ENCODE measurements at places on chromosomes 2 and 18. TPM values are rescaled to one million over a fixed set of nuclear protein-coding genes. Genes with fewer than 3 reads are reported as not detected.

- no peak overlapping the region for H3K27ac ChIP-seq
- H3K27me3 ChIP-seq = no peaks in the 10 kb centered on the region
- peaks cover 3% of the 10 kb centered on the region for H3K36me3 ChIP-seq
- no peak for DNase-seq
- no peak overlapping the region for H3K4me3 ChIP-seq
Measured at GRCh38 chr18:49319590-49319989, 140.9 kb downstream of the DYM start.

DNA sequence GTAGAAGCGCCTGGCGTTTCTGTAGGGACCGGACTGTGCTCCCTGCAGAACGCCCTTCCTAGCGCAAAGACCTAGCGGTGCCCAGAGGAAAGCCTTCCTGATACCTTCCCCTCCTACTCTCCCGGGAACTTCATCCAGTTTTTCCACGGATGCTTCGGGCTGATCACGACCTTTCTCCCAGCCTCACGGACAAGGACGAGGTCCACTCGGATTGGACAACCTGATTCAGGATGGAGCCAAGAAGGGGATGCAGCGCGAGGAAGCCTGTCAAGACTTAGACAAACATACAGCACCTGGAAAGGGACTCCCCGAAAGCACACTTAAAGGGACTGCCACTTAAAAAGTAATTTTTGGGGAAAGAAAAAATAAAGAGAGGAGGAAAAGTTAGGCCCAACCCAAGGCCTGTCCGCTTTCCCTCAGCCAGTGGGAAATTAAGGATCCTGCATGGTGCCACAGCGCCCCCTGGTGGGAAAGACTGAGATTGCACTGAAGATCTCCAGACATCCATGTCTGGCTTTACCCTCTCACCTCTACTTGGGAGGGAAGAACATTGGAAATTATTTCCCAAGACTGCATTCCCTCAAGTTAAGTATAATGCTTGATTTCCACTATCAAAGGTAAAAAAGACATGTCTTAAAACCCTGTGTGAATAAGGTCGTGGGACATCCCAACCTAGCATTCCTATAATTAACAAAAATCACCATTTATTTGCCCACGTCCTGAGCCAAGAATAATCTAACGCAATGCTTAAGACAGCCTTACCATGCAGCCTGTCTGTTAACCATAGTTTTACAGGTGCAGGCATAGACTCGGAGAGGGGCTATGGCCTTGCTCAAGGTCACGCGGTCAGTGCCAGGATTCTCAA is 13.4 kb upstream of the COPS8 start:
- no peak overlapping the region for H3K27ac ChIP-seq
- H3K4me3 ChIP-seq = no peak overlapping the region
- no peaks in the 10 kb centered on the region for H3K36me3 ChIP-seq
- H3K4me1 ChIP-seq = no peaks in the 10 kb centered on the region

- H3K4me1 ChIP-seq = peaks cover 7% of the 10 kb centered on the region
- H3K36me3 ChIP-seq = peaks cover 1% of the 10 kb centered on the region
- peaks cover 9% of the 10 kb centered on the region for H3K27me3 ChIP-seq
- DNase-seq = no peak
- H3K27ac ChIP-seq = no peak overlapping the region
Measured at GRCh38 chr2:224400174-224400810, 1.6 kb downstream of the FAM124B start.

GRCh38 chr2:214542295-214542694 is 131.4 kb downstream of the VWC2L start:
- peaks cover 3% of the 10 kb centered on the region for H3K27me3 ChIP-seq
- no peaks in the 10 kb centered on the region for H3K4me1 ChIP-seq
- H3K4me3 ChIP-seq = no peak overlapping the region
- no peak for DNase-seq
- no peak overlapping the region for H3K27ac ChIP-seq

GRCh38 chr2:111660811-111661210 is 223.2 kb downstream of the ANAPC1 start:
- no peak for DNase-seq
- no peaks in the 10 kb centered on the region for H3K27me3 ChIP-seq
- no peak overlapping the region for H3K27ac ChIP-seq
- no peaks in the 10 kb centered on the region for H3K36me3 ChIP-seq
- no peak overlapping the region for H3K4me3 ChIP-seq

- H3K27ac ChIP-seq = no peak overlapping the region
- H3K4me1 ChIP-seq = peaks cover 1% of the 10 kb centered on the region
- no peaks in the 10 kb centered on the region for H3K27me3 ChIP-seq
Measured at GRCh38 chr2:218332920-218333645, 23.6 kb upstream of the CATIP start.

DNA sequence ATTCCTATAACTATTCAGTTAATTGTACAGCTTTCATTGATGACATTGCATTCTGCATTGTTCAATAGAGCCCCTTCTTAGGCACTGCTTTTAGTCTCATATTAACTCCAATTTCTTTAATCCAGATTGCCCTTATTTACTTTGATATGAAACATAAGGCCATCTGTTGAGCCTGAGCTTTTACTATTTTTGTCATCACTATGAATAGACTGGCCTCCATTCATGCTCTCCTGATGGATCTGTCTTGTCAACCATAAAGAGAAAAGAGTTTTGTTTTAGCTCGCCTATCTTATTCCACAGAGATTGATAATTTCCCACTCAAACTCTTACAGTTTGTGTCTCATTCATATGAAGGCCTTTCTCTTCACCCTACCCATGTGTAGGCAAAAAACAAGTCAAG is 159.2 kb upstream of the DTNA start:
- no peaks in the 10 kb centered on the region for H3K36me3 ChIP-seq
- DNase-seq = no peak
- no peak overlapping the region for H3K4me3 ChIP-seq

DNA sequence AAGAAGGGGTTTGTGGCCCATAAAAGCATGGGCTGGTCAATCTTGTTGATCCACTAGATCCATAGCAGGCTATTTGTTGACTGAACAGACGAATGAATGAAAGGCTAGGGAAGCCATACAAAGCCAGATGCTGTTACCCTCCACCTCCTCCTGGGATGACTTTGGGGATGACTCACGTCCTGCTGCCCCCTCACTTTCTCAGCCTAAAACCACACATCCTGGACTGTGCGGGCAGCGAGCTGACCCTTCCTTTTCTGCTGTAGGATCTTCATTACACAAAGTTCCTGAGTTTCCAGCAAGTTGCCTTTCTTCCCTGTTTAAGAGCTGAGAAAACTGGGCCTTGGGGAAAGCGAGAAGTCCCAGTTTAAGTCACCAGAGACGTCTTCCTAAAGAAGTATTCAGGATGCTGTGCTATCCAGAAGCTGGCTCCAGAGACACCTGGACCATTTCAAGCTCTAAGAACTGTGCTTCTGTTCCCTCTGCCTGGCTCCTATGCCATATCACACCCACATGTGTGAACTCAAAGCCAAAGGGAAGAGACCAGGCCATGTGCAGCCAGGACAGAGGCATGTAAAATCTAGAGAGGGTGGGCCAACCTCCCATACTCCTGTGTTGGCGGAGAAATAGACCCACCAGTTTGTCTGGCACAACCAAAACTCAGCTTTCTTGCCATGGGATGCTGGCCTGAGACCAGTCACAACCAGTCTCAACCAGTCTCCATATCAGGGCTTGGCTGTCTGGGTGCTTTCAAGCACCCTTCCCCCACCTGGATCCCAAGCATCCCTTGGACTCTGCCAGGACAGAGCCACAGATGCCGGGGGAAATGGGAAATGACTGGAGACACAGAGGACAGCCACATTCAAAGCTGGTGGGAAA is 4.7 kb upstream of the SLC20A1 start:
- H3K4me1 ChIP-seq = peaks cover 43% of the 10 kb centered on the region
- no peaks in the 10 kb centered on the region for H3K36me3 ChIP-seq
- peak; percentile 19 for DNase-seq
- H3K27me3 ChIP-seq = no peaks in the 10 kb centered on the region

The ZNF532 gene
- 1.3 TPM for total RNA-seq

The MTLN gene
- total RNA-seq = 80.2 TPM

The COX7A2L gene
- 113 TPM for total RNA-seq

The C2orf74 gene
- 14.0 TPM for total RNA-seq

The CXCR1 gene
- not detected for total RNA-seq
